ENCODE measurements at places on chromosomes 2 and 18.

GRCh38 chr2:43438858-43439655, 156.8 kb downstream of the THADA start:
- DNase-seq: no peak

- peak; percentile 17 for DNase-seq
Observed at GRCh38 chr18:61992923-61993322, 100.1 kb upstream of the RNF152 start.

DNA sequence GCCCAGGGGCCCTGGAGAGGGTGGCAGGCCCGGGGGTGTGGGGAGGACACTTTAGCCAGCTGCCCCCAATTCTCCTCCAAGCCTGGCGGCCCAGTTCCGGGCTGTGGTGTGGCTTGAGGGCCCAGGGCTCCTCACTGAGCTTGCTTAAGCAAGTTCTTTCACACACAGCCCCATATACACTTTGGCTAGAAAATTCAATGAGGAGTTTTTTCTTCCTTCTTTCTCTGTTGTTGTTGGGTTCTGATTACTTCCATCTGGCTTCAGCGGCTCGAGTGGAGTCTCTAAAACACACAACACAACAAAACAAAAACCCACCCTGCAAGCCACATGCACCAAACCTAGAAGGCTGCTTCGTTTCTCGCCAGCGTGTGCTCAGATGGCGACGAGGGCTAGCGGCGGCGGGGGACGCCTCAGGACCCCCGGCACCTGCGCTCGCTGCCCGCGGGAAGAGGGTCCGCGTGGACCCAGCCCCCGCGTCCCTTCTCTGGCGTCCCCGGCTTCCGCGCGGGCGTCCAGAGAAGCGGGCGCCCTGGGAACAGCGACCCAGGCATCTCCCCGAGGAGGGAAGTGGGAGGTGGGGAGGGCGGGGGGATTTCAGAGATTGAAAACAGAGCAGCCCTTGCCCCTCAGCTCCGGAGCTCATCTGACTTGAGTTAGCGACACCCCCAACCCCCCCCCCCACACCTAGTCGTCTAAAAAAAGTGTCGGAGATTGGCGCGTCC, 577 bp upstream of the GLI2 start:
- no peak for DNase-seq

GRCh38 chr2:219916281-219916680, 288.9 kb downstream of the SLC4A3 start:
- no peak for DNase-seq

DNA sequence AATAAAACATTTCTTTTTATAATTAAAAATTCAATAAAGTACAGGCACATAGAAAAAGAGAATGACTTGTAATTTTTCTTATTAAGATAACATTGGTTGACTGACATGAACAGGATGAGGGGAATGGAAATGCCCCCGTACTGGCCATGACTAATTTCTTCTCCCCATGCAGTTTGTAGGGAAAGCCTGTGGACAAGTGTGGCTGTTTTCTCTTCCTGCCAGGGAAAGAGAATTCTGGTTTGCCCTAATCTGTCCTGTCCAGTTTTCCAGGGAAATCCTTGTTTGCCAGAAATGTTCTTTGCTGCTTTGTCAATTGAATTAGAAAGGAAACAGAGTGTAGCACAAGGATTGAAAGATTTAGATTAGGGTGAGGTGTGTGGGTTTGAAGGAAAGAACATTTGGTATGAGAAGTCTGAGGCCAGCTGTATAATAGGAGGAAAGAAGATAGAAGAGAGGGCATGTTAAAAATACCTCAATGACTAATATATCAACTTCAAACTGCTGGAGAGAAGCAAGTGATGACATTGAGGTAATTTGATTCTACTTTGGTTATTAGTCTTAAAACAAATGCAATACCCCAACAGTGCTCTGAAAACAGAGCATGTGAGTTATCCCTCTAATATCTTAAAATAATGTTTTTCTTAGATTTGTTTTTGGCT, 593.9 kb upstream of the ZNF804A start:
- DNase-seq: no peak

GRCh38 chr2:46299365-46300263, 2.4 kb downstream of the EPAS1 start:
- DNase-seq: peak; percentile 87

GRCh38 chr18:7174344-7175095, 56.4 kb upstream of the LRRC30 start:
- peak; percentile 42 for DNase-seq

DNA sequence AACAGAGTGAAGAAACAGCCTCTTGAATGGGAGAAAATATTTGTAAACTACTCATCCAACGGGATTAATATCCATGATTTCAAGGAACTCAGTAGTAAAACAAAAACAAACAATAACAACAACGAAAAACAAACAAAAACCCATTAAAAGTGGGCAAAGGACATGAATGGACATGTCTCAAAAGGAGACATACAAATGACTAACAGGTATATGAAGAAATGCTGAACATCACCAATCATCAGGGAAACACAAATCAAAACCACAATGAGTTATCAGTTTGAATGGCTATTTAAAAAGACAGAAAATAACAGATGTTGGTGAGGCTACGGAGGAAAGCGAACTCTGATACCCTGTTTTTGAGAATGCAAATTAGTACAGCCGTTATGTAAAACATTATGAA, 224.8 kb upstream of the NRXN1 start:
- no peak for DNase-seq
